ENCODE measurements at places on chromosomes 7 and 10. TPM values are rescaled to one million over a fixed set of nuclear protein-coding genes. Genes with fewer than 3 reads are reported as not detected.

The FAM24B gene
- 18.0 TPM for total RNA-seq

The SKIDA1 gene
- 0.72 TPM for total RNA-seq

DNA sequence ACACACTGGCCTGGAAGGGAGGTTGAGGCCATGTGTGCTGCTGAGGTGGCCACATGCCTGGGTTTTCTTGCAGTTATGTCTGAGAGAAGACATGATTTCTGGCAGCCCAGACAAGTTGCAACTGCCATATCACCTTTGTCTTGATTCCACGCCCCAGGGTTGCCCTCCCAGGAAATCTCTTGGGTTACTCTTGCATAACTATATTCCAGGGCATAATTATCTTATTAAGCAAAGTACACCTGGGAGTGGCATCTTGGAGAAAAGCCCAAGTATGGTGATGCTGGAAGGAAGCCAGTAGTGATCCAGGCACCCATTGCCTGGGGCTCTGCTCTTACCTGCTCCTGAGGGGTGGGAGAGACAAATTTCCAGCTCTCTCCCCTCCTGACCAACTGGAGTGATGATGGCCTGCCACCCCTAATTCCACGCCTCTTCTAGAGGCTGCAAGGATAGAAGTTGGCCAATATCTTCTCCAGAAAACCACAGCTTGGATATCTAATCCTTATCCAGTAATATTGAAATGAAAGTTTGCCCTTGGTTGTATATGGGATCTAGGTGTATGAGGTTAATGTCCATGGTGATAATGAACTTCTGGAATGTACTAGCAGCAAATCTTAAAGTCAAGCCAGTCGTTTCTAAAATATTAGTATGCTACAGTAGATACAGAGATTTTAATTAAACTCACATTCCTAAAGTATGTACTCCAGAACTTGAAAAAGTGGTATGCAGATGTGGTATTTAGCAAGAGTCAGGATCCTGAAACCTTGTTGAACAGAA, 5.0 kb downstream of the AKR1B10 start:
- DNase-seq, result no peak
- H3K4me1 ChIP-seq, result no peaks in the 10 kb centered on the region
- H3K27ac ChIP-seq, result no peak overlapping the region
- H3K4me3 ChIP-seq, result no peak overlapping the region

- H3K36me3 ChIP-seq, result peaks cover 4% of the 10 kb centered on the region
- no peak overlapping the region for H3K4me3 ChIP-seq
- no peaks in the 10 kb centered on the region for H3K27me3 ChIP-seq
- no peak for DNase-seq
- no peak overlapping the region for H3K27ac ChIP-seq
- H3K4me1 ChIP-seq, result peaks cover 17% of the 10 kb centered on the region
Measured at GRCh38 chr7:155645662-155646061, 1.2 kb downstream of the RBM33 start.

GRCh38 chr7:84624527-84624926, 429.9 kb upstream of the SEMA3A start:
- no peak overlapping the region for H3K4me3 ChIP-seq
- H3K27me3 ChIP-seq, result no peaks in the 10 kb centered on the region
- H3K4me1 ChIP-seq, result no peaks in the 10 kb centered on the region
- no peaks in the 10 kb centered on the region for H3K36me3 ChIP-seq
- no peak for DNase-seq

- H3K36me3 ChIP-seq, result peaks cover 16% of the 10 kb centered on the region
- H3K4me3 ChIP-seq, result no peak overlapping the region
- H3K4me1 ChIP-seq, result peaks cover 53% of the 10 kb centered on the region
- no peaks in the 10 kb centered on the region for H3K27me3 ChIP-seq
- H3K27ac ChIP-seq, result peak overlapping the region; percentile 99
Measured at GRCh38 chr10:3774814-3775695, 10.0 kb downstream of the KLF6 start.

Data from T-cell (primary cell).